ENCODE measurements at places on chromosomes 6 and 20. TPM values are rescaled to one million over a fixed set of nuclear protein-coding genes. Genes with fewer than 3 reads are reported as not detected.

CTSZ gene
- total RNA-seq = 297 TPM

TFB1M gene
- 15.7 TPM for total RNA-seq

ASIP gene
- not detected for total RNA-seq

CCN5 gene
- total RNA-seq = 0.93 TPM

ARG1 gene
- total RNA-seq = not detected

Measured in aortic smooth muscle cell (primary cell).